Activated naive CD4-positive, alpha-beta T cell treated with anti-CD3 and anti-CD28 coated beads, Interleukin-2, amount 10 ng/mL, durations not matched to agents 7 days and 5 days (primary cell): ENCODE measurements at places on chromosomes 13 and 19.
A peak's percentile ranks its signal among the peaks of the same experiment; 100 is the strongest.

DNA sequence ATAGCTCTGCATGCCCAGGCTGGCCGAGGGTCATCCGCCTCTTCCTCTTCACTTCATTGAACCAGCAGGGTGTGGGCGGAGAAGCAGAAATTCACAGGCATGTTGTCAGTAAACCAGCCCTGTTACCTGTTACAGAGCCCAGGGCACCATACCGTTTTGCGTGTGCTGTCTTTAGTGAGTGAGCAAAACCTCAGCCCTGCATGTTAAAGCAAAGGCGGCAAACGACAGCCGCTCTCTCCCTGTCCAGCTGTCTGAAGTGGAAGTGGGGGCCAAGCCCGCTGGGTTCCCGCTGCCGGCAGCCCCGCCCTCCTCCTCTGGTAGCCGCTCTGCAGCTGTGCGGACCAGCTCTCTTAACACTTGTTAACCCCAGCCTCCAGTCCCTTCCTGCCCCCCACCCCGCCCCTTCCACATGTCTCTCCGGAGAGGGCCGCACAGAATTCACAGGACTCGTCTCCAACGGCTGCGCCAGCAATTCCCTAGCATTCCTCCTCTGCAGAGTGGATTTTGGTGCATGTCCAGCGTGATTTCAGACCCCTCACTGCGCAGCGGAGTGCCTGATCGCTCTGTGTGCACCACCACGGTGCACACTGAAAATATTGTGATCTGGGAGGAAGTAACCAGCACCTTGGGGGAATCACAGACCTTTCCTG lies 12.7 kb downstream of the KLHL26 start:
- no peak for DNase-seq

DNA sequence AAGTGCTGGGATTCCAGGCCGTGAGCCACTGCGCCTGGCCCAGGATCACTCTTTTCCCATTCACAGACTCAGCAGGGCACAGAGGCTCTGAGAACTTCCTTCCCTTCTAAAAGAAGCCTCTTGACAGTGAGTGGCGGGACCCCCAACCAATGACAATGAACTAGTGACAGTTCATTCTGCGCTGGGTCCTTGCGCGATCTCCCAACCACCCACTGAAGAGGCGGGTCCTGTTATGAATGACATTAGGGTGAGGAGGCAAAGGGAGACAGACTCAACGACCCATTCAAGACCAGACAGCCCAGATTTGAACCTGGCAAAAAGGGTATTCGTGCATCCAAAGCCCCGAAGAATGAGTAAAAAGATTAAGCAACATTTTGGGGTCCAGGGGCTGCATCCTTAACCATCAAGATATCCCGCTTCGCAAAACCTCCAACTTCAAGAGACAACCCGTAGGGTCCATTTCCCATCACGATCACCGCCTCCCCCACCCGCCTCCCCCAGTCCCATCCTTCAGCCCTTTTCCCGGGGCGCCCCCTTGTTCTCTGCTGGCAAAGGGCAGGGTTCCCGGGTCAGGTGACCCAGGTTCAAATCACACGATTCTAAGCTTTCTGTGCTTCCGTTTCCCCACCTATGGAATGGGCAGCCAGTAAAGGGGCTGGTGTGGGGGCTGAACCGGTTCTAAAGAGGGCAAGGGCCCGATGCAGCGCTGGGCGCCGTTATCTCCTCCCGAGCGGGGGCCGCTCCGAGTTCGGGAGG lies 719 bp downstream of the SUGP2 start:
- H3K4me3 ChIP-seq = peak overlapping the region; percentile 96
- H3K27ac ChIP-seq = peak overlapping the region; percentile 93
- DNase-seq = peak; percentile 93
- peaks cover 38% of the 10 kb centered on the region for H3K36me3 ChIP-seq
- peaks cover 45% of the 10 kb centered on the region for H3K4me1 ChIP-seq
- H3K27me3 ChIP-seq = no peaks in the 10 kb centered on the region

- H3K27me3 ChIP-seq = no peaks in the 10 kb centered on the region
- peak overlapping the region; percentile 9 for H3K4me3 ChIP-seq
- peaks cover 32% of the 10 kb centered on the region for H3K4me1 ChIP-seq
- H3K36me3 ChIP-seq = no peaks in the 10 kb centered on the region
- peak; percentile 35 for DNase-seq
- H3K27ac ChIP-seq = peak overlapping the region; percentile 50
Observed at GRCh38 chr13:24203811-24204210, 43.3 kb downstream of the SPATA13 start.

- no peak overlapping the region for H3K27ac ChIP-seq
- no peak overlapping the region for H3K4me3 ChIP-seq
- no peak for DNase-seq
- peaks cover 21% of the 10 kb centered on the region for H3K4me1 ChIP-seq
Observed at GRCh38 chr13:50521831-50522149, 321.7 kb downstream of the DLEU7 start.

GRCh38 chr13:108407495-108407894 lies 138.0 kb downstream of the TNFSF13B start:
- no peak overlapping the region for H3K27ac ChIP-seq
- no peak overlapping the region for H3K4me3 ChIP-seq
- H3K27me3 ChIP-seq = peaks cover 4% of the 10 kb centered on the region
- no peak for DNase-seq
- H3K4me1 ChIP-seq = peaks cover 49% of the 10 kb centered on the region

DNA sequence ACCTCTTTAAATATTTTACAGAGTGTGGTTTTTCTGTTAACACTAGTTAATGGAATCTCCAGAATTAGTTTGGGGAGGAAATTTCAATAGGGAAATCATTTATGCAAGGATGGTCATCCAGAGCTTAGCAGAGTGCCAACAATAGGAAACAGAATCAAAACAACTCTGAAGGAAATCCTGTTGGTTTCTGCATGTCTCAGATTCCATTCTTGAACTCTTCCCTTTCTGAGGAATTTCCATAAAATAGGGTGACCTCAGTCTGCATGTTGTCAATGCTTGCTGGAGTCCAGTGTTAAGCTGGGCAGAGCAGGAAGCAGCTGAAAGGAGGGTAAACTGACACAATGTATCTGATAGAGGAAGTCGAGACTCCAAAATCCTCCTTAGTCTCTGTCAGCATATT lies 16.9 kb downstream of the CBY2 start:
- no peaks in the 10 kb centered on the region for H3K4me1 ChIP-seq
- no peaks in the 10 kb centered on the region for H3K27me3 ChIP-seq
- DNase-seq = no peak
- no peak overlapping the region for H3K27ac ChIP-seq
- H3K36me3 ChIP-seq = no peaks in the 10 kb centered on the region
- H3K4me3 ChIP-seq = no peak overlapping the region

DNA sequence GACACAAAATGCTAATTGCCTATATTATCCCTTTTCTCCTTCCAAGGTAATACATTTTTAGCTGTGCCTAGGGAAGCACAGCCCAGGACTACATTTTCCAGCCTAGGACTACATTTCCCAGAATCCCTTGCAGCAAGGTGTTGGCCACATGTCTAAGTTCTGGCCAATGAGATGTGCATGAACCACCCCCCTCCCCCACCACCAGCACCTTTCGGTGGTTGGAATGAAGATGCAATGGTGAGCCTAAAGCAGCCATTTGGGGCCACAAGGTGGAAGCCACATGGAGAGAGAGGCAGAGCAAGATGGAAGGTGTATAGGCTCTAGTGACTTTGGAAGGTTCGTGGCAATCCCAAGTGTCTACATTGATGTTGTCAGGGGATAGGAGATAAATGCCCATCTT lies 16.2 kb downstream of the UNC13A start:
- H3K4me3 ChIP-seq = no peak overlapping the region
- DNase-seq = peak; percentile 44
- no peak overlapping the region for H3K27ac ChIP-seq
- H3K27me3 ChIP-seq = peaks cover 22% of the 10 kb centered on the region
- H3K4me1 ChIP-seq = no peaks in the 10 kb centered on the region
- no peaks in the 10 kb centered on the region for H3K36me3 ChIP-seq

GRCh38 chr19:19687090-19687489 lies 18.5 kb downstream of the ZNF101 start:
- H3K4me1 ChIP-seq = no peaks in the 10 kb centered on the region
- no peak for DNase-seq
- no peak overlapping the region for H3K4me3 ChIP-seq
- H3K36me3 ChIP-seq = peaks cover 63% of the 10 kb centered on the region

DNA sequence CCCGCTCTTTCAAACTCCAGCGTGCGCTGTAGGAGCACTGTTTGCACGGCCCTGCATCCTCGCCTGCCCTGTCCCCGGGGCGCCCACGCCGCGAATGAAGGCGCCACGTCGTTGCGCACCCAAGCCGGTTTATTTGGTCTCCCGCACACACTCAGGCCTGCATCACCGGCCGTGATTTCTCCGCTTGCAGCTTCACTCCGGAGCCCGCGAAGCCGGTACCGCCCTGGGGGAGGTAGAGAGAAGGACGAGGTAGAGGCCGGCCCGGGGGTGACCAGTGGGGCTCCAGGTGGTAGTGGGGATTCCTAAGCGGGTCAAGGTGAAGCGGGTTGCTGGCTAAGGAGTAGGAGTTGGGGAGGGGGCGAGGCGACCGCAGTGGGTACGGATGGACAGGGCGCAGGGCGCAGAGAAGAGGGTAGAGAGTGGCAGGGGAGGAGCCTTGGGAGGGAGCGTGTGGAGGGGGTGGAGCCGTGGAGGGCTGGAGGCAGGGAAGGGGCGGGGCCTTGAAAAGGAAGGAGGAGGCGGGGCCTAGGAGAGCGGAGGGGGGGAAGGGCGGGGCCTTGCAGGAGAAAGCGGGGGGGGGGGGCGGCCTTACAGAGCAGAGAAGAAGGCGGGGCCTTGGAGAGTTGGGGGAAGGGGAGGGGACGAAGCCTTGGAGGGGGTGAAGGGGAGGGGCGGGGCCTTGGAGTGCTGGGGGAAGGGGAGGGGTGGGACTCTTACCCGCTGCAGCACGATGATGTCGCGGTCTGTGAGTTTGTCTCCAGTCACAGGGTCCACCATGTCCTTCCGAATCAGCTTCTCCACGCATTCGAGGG lies 24.6 kb downstream of the NOSIP start:
- H3K27me3 ChIP-seq = no peaks in the 10 kb centered on the region
- peaks cover 84% of the 10 kb centered on the region for H3K4me1 ChIP-seq
- H3K4me3 ChIP-seq = peak overlapping the region; percentile 53
- peak; percentile 95 for DNase-seq

DNA sequence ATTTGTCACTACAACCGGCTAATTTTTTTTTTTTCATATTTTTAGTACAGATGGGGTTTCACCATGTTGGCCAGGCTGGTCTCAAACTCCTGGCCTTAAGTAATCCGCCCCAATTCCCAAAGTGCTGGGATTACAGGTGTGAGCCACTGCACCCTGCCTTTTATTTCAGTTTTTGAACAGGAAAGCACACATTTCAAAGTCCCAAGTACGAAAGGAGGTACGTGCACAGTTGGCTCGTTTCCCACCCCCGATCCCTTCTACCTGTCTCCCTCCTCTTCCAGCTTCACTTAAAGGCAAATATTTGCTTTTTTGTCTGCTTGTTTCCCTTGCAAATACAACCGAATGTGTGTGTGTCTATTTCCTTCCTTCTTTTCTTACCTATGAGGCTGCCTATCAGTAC lies 30.5 kb downstream of the ZIC5 start:
- H3K36me3 ChIP-seq = no peaks in the 10 kb centered on the region
- H3K27ac ChIP-seq = no peak overlapping the region
- no peaks in the 10 kb centered on the region for H3K4me1 ChIP-seq
- DNase-seq = no peak

GRCh38 chr19:3035542-3036118 lies 6.5 kb upstream of the TLE2 start:
- peak overlapping the region; percentile 75 for H3K4me3 ChIP-seq
- peak; percentile 97 for DNase-seq
- H3K27ac ChIP-seq = peak overlapping the region; percentile 96
- H3K27me3 ChIP-seq = peaks cover 58% of the 10 kb centered on the region

DNA sequence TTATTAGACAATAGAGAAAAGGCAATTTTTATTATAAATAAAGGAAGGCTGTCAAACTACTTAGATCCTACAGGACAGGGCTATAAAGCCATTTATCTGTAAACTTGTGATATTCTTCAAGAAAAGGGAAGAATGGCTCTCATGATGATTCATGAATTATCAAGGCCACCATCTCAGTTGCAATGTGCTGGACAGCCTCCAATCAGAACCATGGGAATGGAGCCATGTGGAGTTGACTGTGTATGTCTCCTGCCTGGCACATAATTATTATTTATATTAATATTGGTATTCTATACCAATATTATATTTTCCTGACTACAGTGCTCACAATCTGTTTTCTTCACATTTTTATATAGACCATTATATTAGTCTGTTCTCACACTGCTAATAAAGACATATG lies 560.5 kb upstream of the MIR17HG start:
- no peak for DNase-seq
- no peaks in the 10 kb centered on the region for H3K4me1 ChIP-seq
- no peaks in the 10 kb centered on the region for H3K36me3 ChIP-seq
- H3K27ac ChIP-seq = no peak overlapping the region
- H3K4me3 ChIP-seq = no peak overlapping the region
